ENCODE measurements at places on chromosomes 7 and 10.

- DNase-seq, result no peak
These were observed 112.5 kb upstream of the ANLN start for GRCh38 chr7:36277249-36277542.

DNA sequence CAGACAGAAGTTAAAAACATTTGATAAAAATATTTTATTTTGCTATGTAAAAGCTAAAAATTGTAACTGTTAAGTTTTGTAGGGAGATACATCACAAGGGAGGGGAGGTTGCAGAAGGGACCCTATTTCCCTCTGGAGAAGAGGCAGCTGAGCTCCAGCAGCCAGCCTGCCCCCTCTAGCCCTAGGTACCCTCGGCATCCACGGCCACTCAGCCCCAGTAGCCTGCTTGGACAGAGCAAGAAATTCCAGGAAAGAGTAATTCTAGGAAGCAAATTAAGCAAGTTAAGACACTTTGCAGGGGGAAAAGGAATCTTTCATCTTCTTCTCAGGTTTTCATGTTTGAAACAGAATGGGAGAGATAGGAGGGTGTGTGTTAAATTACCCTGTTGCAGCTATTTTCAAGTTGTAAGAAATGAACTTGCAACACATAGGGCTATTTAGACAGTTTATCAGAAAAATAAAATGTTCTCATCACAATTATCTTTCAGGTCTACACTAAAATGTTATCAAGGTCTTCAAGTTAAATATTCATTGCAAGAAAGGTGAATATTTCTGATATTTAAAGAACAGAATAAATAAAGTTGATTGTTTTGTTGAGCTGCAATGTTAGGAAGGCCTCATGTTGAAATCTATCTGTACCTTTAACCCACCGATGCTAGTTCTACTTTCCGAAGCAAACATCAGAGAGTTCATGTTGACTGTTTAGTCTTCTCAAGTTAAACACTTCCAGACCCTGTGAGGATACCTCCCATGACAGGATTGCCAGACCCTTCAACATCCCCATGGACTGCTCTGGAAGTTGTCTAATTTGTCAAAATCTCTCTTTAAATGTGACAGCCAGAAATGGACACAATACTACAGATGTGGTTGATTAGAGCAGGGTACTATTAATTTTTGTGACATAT is 5.5 kb downstream of the SGCE start:
- no peak for DNase-seq

DNA sequence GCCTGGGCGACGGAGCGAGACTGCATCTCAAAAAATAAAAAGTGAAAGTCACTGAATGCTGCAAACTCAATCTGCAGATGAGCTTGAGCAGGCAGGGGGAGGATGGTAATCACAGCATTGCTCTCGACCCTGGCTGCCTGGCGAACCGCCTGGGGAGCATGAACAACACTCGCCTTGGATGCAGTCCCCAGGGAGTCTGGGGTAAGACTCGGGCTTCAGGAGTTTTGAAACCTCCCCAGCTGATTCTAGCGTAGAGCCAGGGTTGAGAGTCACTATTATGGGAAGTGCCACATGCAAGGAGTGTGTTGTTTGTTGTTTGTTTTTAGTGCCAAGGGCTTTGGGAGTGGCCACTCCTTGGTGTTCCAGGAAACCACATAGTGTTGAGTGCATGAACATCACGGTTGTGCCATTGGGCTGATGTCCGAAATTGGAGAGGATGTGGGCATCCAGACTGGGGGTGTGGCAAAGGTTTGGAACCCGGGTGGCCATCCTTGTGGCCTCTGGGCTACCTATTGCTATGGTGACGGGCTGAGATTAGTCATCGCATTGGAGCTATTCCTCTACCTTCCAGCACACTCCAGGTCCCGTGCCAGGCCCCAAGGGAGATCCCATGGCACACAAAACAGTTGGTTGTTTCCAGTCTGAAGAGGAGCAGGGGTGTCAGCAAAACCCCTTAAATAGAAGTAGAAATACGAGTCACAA is 92.6 kb downstream of the RGS10 start:
- no peak for DNase-seq

DNA sequence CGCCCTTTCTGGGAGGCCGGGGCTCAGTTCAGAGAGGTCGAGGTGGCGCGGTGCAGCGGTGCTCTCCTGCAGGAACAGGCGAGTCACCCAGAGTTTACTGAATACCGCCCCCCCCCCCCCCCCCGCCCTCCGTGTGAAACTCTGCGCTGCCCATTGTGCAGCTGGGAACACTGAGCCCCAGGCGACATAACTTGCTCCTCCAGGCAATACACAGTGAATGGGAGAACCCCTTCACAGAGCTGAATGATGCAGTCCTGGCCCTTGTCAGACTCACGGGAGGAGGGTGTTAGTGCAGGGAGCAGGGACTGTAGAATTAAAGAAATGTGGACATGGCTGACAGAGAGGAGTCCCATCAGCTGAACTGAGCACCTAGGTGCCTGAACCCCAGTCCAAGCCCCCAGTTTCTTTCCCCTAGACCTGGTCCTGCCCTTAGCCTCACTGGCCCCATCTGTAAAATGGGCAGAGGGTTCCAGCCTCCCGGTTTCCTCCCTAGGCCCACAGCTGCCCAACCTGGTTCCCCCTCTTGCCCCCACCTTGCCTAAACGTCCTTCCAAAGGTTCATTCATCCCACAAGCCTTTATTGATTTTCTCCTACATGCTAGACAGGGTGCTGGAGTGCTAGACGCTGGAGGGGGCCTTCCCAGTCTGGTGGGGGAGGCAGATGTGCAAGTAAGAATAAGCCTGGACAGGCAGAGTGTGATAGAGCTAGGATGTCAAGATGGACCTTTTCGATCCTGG is 869 bp upstream of the LOXL4 start:
- no peak for DNase-seq

DNA sequence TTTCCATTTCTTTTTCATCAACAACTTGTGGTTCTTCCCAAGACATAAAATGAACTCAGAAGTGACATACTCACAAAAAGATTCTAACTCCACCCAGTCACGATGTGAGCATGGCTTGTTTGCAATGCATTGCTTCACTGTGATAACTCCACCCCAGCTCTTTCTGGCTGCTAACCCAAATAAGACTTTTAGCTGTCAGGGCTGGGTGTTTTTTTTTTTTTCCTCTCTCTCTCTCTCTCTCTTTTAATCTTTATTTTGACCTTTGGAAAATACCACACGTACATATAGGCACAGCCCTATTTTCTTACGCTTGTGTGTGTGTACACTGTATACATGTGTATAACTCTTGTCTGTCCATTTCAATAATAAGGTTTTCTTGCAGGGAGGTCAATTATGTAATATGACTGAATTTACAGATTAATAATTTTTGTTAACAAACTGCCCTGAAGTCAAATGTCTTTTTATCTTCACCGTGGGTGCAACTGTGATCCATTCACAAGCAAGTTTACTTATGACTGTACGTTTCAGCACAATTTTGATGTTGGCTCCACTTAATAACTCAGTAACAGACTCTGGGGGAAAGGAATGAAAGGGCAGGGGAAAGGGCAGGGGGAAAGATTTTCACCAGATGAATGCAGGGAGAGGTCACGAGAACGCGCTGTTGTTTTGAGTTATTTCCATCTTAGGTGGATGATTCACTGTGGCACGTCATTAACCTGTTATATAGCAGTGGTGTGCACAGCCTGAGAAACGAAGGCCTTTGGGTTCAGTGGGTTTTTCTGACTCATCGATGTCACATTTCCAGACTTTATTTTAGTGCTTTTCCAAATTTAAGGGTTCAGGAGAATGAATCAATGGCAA is 49.1 kb downstream of the APBB1IP start:
- DNase-seq, result peak; percentile 51

DNA sequence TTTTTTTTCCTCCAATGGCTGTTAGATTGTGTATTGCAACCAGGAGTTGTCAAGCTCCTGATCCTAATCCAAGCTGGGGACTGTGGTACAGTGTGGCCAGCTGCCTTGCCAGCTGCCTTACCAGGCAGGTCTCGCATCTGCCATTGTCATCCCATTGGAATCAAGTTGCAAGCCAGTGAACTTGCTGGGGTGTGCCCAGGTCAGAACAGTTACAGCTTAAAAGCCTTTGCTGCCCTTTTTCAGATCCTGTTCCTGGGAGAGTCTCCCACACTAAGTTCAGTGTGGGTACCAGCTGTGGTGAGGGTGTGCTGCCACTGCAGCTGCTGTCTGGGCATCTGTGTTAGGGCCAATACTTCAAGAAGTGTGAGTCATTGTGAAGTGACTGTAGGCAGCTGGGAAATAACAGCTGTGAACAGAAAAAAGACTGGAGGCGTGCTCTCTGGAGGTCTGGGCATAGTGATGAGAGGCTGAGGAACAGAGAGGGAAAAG is 72.8 kb downstream of the CCNY start:
- no peak for DNase-seq

- no peak for DNase-seq
These were observed 13.2 kb downstream of the ATG9B start for GRCh38 chr7:151011097-151011409.

GRCh38 chr10:3805791-3806461 is 20.9 kb upstream of the KLF6 start:
- DNase-seq, result peak; percentile 33

- DNase-seq, result no peak
These were observed 14.3 kb downstream of the ADAM12 start for GRCh38 chr10:126373972-126374371.

- DNase-seq, result no peak
These were observed 95.0 kb downstream of the PAXIP1 start for GRCh38 chr7:154907651-154908620.

DNA sequence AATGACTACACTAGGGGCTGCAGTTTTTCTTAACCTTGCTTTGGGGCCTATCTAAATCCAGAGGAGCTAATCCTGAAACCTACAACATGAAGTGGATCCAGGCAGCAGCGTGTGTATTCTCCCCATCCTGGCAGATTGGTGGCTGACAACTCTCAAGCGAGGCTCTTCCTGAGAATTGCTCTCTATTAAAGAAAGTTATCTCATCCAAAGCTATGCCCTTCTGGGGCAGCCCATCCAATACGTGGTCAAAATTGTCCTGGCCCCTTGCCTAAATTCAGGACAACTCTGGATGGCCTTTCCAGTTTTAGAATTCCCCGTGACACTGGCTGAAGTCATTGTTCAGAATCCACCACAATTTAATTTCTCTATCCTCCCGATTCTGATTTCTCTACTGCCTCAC is 66.1 kb downstream of the IQUB start:
- no peak for DNase-seq

GRCh38 chr10:60139798-60140566 is 233.6 kb upstream of the CCDC6 start:
- no peak for DNase-seq
